Stimulated activated CD4-positive, alpha-beta T cell treated with anti-CD3 and anti-CD28 coated beads, Interleukin-12 subunit alpha, Interleukin-12 subunit beta, amount 100 ng/mL, for 24 hours (primary cell): ENCODE measurements at places on chromosomes 3 and 15.

- no peak for DNase-seq
Observed at GRCh38 chr15:95591886-95592285, 738.6 kb upstream of the NR2F2 start.

- no peak for DNase-seq
Observed at GRCh38 chr15:41926185-41927056, 32.6 kb upstream of the SPTBN5 start.

DNA sequence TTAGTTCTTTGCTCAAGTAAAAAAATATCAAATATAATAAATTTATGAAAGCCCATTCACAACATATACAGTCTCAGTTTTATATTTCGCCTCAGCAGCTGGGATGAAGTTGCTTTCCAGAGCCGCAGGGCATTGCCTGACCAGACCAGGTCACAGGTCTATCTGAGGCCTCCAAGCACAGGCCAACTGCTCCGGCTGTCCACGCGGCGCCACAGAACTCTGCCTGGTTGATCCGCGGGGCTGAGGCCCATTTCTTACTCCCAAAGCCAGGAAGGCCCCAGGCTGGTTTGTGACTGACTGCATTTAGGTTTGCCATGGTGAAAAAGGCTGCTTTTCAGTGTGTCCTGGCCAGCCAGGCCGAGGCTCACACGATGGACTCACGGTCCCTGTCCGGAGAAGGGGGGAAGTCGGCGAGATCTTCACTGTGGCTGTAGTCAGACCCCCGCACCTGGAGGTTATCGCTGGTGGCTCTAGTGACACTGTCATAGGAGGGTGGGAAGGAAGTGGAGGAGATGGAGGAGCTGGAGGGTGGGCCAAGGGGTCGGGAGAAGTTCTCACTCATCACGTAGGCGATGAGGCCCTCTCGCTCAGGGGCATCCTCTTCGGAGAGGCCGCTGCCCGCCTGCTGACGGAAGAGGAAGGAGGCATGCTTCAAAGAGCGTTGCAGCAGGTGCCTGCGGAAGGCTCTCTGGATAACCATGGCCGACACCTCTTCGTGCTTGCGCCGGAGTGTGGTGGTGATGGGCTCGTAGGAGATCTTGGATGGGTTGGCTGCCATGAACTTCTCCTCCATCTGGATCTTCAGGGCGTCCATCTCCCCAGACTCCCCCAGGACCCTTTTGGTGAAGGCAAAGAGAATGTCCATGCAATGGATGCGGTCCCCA lies 54.1 kb downstream of the EXOG start:
- no peak for DNase-seq

GRCh38 chr3:13932578-13933295 lies 52.9 kb upstream of the WNT7A start:
- DNase-seq, result no peak

- DNase-seq, result no peak
Observed at GRCh38 chr3:128503164-128503651, 10.2 kb upstream of the GATA2 start.

- DNase-seq, result no peak
Observed at GRCh38 chr3:196431181-196432136, 768 bp downstream of the UBXN7 start.

GRCh38 chr15:74958908-74959585 lies 2.5 kb upstream of the RPP25 start:
- no peak for DNase-seq

DNA sequence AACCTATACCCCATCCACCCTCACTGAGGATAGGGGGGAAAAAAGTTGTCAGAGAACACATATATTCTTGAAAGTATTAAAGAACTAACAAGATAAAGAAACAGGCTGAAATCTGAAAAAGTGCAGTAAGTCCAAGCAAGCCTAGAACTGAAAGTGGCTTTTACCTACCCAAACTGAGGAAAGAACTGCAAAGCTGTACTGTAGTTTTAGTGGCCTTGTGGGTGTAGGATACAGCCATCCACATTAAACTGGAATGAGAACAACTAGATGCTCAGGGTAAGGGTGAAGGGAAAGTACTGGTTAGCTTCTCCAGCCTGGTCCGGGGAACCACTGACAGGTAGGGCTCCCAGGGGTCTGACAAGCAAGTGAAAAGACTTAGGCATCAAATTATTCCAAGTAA lies 10.1 kb downstream of the UBP1 start:
- no peak for DNase-seq

DNA sequence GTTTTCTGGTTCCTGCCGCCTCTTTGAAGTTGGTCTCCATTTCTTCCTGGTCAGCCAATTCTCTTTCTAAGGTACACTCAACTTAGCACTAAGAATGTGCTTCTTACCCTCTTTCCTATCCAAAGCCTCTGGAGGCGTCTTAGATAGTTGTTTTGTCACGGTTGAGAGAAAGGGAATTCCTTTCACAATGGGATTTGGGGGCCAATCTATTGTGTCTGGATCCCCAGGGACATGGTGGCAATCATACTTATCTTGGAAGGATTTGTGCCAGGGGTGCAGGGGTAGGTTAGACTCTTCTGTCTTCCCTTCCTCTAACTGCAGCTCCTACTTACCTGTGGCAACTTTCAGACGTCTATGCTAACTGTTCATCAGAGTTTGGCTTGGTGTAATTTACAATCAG lies 287.1 kb downstream of the SOX2 start:
- no peak for DNase-seq

- DNase-seq, result no peak
Observed at GRCh38 chr3:172094621-172095557, 55.5 kb downstream of the FNDC3B start.

- no peak for DNase-seq
Observed at GRCh38 chr3:143294188-143294587, 174.6 kb downstream of the CHST2 start.

DNA sequence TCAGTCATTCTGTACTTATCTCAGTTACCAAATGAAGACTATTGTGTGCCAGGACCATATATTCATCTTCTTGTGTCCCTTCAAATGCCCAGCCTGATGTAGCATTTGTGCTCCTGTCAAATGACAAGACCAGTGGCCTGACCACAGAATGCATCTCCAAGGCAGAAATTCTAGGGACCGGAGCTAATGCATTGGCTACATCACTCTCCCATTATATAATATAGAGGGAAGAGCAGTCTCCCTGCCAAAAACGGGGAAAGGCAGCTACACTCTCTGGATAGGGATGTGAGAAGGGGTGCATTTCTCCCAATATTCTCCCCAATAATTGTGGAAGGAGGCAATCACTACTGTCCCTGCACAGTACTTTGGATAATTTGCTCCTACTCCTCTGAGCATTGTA lies 312.0 kb downstream of the EPHB1 start:
- no peak for DNase-seq

- no peak for DNase-seq
Observed at GRCh38 chr15:62593681-62594399, 428.8 kb upstream of the C2CD4B start.

DNA sequence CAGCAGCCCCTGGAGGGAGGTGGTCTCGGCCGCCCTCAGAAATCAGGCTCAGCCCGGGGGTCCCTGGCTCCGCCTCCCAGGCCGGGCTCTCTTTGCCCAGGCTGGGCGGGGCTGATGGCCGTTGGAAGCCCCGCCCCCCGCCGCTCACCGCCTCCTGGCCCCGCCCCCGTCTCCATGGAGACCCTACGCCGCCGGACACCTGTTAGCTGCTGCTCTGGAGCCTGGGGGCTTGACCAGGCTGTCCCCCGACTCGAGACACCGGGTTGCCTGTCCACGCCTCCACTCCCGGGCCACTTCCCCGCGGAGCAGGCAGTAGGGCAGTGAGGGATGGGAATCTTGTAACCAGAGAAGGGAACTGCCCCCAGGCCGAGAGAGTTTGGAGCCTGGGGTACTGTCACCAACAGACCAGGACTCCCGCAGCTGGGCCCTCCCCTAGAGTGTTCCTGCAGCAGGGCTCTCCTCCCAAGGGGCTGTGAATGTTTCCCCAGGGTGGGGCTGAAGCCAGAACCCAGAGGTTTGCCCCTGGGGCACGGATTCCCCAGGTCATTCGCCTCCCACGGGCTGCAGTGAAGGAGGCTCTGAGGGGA lies 27.8 kb upstream of the RPL32 start:
- no peak for DNase-seq

DNA sequence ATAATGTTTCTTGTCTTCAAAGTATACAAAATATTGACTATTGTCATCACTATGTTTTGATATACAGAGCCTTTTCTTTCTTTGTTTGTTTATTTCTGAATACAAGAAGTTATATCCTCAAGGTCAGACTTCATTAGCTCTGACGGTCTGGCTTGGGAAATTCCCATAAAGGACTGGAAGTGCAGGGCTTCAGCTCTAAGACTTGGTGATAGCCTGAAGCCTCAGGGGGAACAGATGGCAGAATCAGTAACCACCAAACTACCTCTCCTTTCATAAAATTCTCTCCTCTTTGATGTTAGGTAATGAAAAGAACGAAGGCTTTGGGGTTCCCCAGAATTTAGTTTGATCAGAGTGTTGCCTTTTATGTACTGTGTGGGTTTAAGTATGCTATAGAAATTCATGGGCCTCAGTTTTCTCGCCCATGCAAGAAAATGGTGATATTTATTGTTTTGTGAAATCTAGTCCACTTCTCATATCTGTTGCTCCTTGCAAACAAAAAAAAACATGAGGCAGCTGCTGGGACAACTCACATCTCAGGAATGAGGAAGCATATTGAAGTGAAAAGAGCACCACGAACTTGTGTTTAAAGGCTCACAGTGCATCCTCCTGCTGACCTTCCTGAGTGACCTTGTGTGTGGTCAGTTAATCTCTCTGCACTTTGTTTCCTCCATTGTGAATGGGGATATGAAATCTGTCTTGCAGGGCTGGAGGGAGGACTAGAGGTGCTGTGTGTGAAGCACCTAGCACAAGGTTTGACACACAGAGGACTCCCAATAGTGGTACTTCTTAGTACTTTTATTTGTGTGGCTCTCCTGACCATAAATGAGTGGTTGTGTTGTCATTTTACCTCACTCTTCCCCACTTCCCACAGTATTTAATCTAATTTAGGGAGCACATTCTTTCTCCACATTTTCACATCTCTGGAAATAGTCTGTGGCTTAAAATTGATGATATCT lies 569.8 kb upstream of the IL12A start:
- DNase-seq, result no peak

DNA sequence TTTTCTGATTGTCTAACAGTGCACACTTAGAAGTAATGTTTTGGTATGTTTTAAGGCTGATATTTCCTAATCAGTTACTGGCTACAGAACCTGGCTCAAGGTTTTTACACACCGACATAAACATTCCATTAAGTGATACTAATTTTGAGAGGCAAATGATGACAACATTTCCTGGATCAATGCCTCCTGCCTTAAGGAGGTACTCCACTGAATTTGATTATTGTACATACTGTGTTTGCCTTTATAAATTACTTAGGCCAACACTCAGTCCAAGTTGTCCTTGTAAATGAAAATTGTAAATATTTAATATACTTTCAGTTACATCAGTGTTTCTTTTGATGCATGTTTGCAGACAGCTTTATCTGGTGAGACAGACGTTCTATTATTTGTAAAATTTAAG lies 24.2 kb upstream of the LXN start:
- DNase-seq, result no peak

DNA sequence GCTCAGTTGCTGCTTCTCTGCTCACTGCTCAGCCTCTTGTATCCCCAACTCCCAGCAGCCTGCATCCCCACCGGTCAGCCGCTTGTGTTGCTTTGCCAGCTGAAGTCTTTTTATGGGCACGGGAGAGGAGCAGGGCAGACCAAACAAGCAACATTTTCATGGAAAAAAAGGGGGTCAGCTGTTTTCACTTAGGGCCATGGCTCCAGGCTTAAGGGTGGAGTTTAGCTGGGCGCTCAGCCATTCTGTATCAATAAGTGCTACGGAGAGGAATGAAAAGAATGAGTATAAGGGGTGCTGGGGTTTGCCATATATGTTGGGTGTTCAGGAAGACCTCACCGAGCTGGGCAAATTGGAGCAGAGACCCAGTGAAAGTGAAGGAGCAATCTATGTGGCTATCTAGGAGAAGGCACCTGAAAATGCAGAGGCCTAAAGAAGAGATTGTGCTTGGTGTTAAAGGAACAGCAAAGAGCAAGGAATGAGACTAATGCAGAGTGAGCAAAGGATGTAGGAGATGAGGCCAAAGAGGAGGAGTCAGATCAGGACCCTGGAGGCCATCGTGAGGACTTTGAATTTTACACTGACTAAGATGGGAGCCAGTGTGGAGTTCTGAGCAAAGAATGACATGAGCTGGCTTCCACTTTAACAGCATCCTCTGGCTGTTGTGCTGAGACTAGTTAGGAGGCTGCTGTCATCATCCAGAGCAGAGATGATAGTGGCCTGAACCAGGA lies 16.6 kb upstream of the IREB2 start:
- no peak for DNase-seq

- DNase-seq, result no peak
Observed at GRCh38 chr3:61136191-61136590, 115.1 kb downstream of the FHIT start.

DNA sequence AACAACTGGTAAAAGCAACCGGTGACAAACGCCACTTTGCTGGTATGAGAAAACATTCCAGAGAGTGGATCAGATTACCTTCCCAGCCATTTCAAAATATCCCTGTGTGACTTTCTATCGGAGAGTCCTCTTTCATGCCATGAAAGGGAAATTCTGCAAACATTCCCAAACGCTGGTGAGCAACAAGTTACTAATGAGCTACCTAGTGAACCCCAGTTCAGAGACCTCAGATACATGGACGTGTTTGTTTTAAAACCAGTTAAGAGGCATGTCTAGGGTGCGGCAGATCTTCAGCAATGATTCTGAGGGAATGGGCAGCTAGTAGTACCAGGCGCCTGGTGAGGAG lies 418.2 kb upstream of the NR2F2 start:
- DNase-seq, result no peak

DNA sequence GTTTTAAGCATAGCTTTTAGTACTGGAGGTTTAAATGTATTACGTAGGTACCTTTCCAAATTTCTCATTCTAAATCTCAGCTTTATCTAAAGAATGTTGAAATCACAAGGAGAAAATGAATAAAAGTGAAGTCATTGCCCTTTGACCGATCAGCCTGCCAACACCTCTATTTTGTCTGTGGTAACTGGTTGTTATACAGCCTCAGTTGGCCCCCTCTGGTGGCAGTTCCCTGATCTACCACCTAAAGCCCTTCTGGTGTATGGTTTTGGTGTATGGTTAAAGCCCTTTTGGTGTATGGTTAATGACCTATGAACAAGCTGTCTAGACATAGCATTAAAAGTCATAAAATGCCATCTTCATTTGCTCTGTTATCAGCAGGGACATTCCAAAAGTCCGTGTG lies 378.2 kb upstream of the AZI2 start:
- no peak for DNase-seq

DNA sequence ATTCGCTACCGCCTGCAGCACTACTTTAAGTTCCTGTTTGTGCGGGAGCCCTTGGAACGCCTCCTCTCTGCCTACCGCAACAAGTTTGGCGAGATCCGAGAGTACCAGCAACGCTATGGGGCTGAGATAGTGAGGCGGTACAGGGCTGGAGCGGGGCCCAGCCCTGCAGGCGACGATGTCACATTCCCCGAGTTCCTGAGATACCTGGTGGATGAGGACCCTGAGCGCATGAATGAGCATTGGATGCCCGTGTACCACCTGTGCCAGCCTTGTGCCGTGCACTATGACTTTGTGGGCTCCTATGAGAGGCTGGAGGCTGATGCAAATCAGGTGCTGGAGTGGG lies 995 bp downstream of the CHST14 start:
- DNase-seq, result no peak
